ENCODE measurements at places on chromosomes 12 and 14.

GRCh38 chr12:31004666-31005065 is 69.0 kb upstream of the DDX11 start:
- no peak for DNase-seq

GRCh38 chr12:76226956-76227355 is 121.3 kb downstream of the BBS10 start:
- DNase-seq: no peak

DNA sequence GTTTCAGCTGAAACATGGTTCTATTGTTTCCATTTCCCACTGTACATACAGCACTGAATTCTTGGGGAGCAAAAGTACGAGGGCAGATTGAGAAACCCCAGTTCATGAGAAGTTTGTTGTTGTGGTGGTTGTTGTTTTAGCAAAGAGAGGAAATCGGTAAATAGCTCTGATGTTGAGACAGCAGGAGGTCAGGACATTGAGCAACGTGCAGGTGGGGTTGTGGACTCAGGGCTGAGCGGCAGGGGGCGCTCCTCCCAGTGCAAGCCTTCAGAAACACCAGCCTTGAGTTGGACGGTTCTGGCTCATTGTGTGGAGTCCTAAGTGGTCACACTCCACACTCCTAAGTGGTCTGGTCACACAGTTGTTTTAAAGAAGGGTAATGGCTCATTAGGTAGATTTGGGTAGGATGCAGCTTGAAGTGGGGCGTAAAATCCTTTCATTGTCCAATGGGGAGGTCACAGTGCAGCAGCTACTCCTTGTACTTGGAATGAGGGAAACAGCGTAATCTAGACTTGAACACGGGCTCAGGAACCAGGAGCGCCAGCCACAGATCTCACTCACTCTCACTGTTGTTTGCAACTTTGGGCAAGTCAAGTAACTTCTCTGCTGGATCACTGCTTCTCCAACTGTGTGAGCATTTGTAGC is 14.5 kb upstream of the PWP1 start:
- DNase-seq: no peak

DNA sequence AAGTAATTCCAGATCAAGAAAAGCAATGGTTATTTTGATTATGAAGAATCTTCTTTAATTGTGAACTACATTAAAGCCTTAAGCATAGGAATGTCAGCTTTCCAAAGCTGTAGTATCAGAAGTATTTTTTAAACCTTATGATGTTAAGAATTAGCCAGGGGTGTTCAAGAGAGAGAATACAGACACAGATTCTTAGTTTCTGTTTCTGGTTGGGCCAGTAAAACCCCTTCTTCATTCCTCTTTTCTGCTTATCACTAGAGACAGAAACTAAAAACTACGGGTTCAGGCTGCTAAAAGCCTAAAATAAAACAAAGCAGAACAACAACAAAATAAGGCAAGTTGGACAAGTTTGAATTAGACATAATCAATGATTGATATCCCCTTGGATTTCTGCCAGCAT is 38.2 kb downstream of the IFT43 start:
- no peak for DNase-seq

GRCh38 chr14:67240168-67240932 is 885 bp upstream of the PALS1 start:
- DNase-seq: no peak

DNA sequence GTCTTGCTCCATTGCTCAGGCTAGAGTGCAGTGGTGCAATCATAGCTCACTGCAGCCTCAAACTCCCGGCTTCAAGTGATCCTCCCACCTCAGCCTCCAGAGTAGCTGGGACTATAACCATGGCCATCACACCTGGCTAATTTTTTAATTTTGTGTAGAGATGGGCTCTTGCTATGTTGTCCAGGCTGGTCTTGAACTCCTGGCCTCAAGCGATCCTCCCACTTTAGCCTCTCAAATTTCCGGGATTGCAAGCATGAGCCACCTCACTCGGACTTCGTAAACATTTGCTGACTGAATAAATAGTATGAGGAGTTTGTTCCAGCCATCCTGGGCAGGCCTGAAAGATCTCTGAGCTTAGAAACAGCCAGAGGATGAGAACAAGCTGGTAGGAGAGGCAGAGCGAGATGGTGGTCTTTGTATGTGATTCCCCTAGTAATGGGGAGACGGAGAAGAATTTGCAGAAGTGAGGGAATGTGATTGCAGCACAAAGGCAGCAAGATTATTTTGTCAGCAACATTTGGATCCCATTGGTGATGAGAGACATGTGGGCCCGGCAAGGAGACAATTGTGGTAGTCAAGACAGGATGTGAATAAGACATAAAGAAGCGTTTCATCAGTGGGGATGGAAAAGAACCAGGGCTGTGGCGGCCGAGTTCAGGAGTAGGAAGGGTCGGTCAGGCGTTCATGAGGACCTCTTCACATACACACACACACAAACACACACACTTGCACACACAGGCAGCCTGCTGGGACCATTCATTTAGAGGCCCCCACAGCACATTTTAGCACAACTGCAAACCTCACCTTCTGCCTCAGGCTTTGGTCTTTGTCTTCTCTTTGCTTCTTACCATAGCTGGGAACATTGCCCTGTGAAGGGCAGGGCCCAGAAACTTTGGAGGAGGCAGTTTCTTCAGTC is 155.5 kb downstream of the ZFP36L1 start:
- no peak for DNase-seq

- DNase-seq: no peak
Measured at GRCh38 chr14:85865701-85866100, 335.8 kb downstream of the FLRT2 start.

DNA sequence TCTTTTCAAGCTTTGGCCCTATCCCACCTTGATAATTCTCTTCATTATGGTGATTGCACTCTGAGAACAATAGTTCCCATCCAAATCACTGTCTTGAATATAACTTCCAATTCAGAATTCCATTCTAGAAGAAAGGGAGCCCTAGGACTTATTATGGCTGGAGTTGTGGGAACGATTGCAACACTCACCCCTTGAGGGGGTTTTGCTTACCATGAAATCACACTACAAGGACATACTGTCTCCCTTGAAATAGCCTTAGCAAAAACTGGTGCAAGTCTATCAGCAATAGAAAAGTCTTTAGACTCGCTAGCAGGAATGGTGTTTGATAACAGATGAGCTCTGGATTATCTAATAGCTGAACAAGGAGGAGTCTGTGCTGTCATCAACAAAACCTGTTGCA is 31.4 kb upstream of the OXA1L start:
- DNase-seq: no peak

GRCh38 chr14:102544747-102545460 is 35.3 kb upstream of the ANKRD9 start:
- DNase-seq: no peak

DNA sequence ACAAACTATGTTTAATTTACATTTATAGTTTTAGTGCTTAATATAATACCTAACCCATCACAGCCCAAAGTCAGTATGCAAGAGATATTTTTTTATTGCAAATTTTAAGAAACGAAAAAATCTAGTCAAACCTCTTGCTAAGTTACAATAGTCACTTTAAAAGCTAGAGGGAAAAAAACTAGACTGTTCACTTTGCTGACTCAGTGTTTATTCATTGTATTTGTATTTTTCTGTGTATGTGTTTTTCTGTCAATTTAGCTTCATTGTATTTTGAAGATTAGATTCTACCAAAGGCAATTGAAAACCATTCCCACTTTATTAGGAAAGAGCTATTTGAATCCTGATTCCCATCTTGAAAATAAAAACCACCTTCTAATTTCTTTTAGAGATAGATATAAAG is 891.5 kb downstream of the SLC16A7 start:
- DNase-seq: no peak

DNA sequence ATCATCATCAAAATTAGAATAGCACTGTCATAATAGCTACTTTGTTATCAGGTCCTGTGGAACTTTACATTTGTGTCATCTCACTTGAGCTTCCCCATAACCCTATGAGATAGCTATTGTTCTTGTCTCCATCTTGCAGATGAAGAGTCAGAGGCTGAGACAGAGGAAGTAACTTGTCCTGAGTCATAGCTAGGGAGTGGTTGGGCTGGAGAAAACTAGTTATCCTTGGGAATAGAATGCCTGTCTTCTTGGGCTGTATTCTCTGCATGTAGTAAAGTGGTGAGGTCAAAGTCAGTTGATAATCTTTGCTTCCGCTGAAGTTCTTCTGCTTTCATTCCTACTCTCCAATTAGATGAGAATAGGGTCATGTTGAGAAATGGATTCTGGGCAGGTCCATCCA is 117.0 kb downstream of the SMOC1 start:
- no peak for DNase-seq

- DNase-seq: no peak
Measured at GRCh38 chr14:54985156-54985555, 41.7 kb downstream of the WDHD1 start.

DNA sequence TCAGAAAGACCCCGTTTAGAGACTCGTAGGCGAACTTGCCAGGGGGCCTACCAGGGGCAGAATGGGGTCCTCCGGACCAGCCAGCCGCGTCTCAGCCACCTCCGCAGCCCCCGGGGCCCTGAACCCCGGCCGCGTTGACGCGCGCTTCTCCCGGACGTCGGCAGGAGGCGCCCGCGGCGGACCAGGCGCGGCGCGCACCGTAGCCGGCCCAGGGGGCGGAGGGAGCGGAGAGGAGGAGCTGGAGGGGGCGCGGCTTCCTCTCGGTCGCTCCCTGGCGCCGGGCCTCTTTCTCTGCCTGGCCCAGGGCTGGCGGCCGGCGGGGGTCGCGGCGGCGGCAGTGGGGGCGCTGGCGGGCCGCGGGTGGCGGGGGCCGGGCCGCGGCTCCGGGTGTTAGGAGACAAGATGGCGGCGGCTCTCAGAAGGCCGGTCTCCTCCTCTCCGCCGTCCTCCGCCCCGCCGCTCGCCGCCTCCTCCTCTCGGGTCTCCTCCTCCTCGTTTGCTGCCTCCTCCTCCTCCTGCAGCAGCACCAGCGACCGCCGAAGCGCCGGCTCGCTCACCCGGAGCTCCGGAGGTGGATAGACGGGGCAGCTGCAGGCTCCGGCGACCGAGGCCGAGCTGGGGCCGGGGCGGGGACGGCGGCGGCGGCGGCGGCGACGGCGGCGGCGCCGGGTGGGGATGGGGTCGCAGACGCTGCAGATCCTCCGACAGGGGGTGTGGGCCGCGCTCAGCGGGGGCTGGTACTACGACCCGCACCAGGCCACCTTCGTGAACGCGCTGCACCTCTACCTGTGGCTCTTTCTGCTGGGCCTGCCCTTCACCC is at the start of gene PCNX1:
TSS of gene PCNX1 (plus strand) at position 284 of the 820 bp plus-strand sequence. CDS start at position 676, 392 bp downstream.
- DNase-seq: no peak

- no peak for DNase-seq
Measured at GRCh38 chr14:76724651-76725550, 36.4 kb upstream of the VASH1 start.

- no peak for DNase-seq
Measured at GRCh38 chr12:27199638-27200300, 44.3 kb upstream of the STK38L start.

GRCh38 chr12:30622509-30622908 is 73.2 kb downstream of the IPO8 start:
- DNase-seq: no peak

DNA sequence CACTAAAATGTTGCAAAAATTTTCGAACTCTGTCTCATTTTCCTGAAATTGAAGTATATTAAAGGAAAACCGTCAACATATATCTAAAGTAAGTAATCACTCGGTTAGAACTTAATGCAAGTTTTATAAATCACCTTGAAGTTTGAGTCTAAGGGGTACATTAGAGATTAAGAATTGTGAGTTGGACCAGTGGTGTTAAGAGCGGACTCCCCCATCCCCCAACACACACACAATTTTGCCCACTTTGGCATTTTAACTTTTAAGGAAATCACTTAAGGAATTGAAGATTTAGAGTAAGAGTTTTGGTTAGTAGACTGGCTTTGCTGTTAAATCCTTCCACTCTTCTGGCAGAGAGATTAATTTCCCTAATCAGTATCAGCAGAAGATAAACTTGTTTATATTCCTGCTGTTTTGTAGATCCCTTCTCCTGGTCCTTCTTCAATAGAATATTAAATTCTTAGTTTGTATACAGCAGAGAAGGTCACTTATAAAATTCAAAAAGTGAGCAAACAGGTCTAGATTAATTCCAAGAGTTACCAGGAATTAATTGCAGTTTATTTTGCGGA is 1.5 kb downstream of the HIF1A start:
- no peak for DNase-seq

DNA sequence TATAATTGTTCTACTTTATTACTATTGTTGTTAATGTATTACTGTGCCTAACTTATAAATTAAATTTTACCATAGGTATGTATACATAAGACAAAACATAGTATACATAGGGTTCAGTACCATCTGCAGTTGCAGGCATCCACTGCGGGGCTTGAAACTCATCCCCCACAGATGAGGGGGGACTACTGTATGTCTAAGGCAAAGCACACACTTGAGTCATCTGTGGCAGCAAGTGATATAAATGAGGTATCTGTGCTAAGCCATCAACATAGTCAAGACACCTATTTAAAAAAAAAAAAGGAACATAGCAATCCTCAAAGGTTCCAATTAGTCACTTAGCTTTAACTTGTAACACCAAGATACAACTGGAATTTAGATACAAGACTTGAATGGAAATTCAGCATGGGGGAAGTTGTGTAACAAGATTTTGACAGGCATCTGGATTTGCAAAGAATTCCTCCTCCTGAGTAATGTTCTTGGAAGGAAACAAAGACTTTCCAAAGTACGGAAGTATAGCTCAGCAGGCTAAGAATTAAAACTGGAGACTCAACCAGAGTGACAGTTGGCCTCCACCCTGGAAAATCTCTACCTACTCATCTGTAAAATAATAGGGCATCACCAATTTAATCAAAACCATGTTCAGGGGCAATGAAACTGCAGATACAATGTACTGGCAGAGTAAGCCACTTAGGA is 14.9 kb downstream of the DCAF5 start:
- DNase-seq: no peak

Data from NCI-H2081 treated with DMSO at 0.1 percent for 48 hours (cell line).